HT1080 (cell line): ENCODE measurements at places on chromosomes 4 and X.

GRCh38 chr4:42953321-42953720, 60.8 kb downstream of the GRXCR1 start:
- DNase-seq, result no peak

GRCh38 chr4:74206088-74206825, 48.3 kb downstream of the MTHFD2L start:
- no peak for DNase-seq

GRCh38 chr4:4922441-4922840, 63.0 kb downstream of the MSX1 start:
- peak; percentile 39 for DNase-seq

DNA sequence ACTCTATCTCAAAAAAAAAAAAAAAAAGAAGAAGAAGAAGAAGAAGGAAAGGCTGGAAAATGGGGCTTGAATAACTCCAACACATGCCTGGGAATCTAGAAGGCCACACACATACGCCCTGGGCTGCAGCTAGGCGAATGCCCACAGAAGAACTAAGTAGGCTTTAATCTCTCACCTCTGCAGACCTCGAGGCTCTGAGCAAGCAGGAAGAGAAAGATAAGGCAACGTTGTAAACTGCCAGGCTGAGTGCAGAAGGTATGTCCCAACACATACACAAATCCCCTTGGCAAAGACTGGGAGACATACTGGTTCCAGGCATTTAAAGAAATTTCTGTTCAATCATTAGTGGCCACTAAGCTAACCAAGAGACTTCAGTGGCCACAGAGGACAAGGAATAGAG, 18.4 kb downstream of the SLC38A5 start:
- no peak for DNase-seq

DNA sequence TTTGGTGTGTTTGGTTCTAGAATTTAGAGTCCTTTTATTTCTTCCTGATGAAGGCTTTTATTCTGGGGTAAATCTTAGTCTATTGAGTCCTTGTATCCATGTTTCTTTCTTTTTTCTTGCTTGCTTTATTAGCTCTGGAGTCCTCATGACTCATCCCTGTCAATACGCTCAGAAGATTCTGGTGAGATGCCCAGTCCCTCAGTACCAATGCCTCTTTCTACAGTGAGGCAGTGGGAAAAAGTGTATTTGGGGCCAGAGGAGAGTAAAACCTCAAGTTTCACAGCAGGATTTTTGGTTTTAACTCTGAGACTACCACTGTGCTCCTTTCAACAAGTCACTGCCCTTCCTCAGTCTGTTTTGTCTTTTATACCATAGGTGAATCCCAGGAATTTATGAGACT, 368.0 kb downstream of the GBA3 start:
- peak; percentile 52 for DNase-seq

- DNase-seq, result no peak
Observed at GRCh38 chrX:107054978-107055377, 55.0 kb upstream of the MORC4 start.

GRCh38 chr4:163681208-163681821, 186.8 kb downstream of the TMA16 start:
- DNase-seq, result no peak

DNA sequence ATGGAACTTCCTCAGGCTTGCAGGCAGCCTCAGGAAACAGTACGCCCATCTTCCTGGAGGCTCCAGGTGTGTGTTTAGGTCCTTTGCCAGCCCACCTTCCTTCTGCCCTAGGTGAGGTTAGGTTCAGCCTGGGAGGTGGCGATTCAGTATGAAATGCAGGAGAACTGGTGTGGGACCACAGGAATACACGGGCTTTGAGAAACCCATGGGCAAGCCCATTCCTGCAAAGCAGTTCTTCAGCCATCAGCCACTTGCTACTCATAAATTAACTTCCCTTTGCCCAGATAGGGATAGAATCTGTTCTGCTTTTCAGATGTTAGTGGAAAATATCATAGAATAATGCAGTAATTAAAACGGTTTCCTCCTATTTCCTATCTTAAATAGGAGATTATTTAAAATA, 32.2 kb downstream of the TBC1D14 start:
- no peak for DNase-seq

DNA sequence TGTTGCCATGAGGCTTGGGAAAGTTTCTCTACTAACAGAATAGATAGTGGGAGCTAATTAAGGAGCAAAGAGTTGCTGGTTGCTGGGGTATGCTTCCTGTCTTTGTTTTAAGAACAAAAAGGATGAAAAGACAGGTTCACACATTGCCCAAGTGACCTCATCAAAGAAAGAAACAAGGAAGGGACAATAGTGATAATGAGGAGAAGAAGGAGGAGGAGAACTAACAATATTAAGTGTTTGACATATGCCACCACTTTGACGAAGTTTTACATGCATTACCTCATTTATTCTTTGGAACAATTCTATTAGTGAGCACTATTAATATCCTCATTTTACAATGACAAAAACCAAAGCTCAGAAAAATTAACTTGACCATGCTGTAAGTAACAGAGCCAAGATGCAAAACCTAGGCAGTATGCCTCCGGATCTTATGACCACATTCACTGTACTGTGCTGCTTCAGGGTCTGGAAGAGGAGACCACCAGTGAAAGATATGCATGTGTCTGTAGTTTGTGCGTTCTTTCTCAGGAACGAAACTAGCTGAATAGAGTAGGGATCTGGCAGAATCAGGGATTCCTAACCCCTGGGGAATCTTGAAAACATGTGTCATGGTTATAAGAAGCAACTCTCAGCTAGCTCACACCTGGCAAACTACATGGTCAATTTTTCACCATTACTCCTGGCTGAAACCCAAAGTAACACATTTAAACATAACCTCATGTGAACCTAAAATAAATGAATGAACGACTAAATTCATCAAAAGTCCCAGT, 83.8 kb downstream of the MOSPD2 start:
- DNase-seq, result no peak

DNA sequence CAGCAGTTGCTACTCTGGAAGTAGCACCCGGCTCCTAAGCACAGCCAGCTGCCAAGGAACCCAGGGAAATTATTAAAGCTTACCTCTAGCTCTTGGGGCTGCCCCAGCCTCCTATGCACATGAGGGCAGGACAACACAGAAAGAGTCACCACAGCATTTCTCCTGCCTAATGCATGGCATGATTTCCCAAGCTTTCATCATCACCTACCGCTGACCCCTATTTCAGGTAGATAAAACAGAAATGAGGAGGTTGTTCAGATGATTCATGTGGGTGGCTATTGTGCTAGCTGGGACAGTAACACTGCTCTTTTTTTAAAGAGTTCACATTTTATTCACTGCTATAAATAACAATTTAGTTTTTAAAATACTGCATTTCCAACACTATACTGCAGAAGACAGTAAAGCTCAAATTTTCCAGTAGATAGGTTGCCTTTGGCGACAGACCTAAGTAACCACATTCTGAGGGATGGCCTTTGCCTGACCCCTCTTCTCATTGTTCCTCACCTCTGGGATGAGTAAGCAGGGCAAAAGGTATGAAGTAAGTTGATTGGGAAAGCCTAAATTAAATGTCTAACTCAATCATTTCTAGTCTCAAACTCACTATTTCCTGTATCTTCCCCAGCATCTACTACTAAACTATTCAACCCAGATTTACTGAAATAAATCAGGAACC, 16.7 kb downstream of the CASK start:
- DNase-seq, result no peak

DNA sequence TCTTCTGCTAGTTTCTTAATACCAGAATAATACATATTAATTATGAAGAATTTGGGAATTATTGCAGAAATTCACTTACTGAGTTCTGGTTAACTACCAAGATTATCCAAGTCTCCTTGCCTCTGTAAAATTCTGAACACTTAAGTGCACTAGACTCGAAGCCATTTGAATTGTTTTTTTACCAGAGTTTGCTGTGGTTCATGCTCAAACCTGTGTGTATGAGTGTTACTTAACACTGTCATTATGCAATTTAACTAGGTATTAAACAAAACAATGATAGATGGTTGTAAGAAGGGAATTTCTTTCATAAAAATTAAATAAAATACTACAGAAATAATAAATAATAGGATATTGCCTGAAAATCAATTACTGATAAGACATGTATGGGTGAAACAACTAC, 145.6 kb upstream of the FAT4 start:
- no peak for DNase-seq

DNA sequence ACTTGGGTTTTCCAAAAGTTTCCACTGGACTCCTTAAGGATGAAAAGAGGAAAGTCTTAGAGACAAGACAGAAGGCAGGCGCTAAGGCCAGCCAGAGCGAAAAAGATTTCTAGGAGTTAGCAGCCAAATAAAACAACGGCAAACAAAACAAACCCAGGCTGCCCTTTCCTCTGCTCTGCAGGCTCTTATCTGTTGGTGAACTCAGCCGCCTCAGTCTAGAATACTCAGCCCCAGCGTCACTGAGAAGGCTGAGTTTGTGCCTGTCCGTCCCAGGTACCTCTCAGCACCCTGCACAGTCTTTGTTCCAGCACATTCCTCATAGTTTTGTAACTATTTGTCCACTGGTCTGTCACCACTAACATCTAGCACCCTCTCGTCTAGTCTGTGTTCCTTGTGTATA, 75.6 kb upstream of the FAM9C start:
- no peak for DNase-seq

- DNase-seq, result no peak
Observed at GRCh38 chr4:59247032-59247431, 1953.1 kb upstream of the ADGRL3 start.

DNA sequence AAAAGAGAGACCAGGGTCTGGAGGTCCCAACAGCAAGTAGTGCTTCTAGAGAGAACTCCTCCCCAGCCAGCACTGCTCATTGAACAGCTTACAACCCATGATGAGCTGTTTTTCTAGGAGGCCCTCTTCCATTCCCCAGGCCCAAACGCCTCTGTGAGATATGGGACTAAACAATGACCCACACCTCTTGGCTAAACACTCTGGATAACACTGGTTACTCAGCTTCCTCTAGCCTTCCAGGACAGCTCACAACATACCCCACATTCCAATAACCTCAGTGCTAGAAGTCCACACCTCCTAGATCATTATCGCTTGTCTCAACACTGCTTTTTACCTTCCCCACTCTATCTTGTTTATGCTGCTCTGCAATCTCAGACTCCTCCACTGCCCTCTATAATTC, 35.4 kb upstream of the PGRMC2 start:
- DNase-seq, result peak; percentile 92

DNA sequence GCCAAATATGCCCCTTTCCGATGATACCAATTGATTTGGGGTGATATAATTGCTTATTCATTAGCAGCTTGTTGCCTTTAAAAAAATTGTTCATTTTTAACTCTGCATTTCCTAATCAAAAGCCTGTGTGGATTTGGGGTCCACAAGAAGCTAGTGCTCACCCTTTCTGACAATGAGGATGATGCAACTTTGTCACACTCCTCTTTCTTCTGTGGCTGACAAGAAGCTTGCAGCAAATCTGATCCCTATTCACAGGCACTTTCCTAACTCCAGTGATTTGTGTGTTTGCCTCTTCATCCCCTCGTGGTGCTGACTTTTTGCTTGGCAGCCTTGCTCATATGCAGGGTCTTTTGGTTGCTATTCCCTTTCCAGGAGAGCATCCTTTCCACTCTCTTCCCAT, 182.7 kb upstream of the LDB2 start:
- no peak for DNase-seq

DNA sequence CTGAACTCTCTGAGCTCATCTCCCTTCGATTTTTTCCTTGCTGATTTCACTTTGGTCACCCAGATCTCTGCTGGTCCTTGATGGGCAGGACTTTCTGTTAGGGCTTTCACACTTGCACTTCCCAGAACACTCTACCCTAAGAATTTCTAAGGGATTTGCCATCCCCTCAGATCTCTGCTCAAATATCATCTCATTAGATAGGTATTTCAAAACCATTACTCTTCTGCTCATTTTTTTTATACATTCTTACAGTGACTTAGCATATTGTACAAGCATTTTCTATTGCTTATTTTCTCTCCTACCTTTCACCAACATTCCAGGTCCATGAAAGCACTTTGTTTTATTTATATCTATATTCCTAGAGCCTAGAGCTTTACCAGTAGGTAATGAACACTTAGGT, 913.3 kb downstream of the PDHA2 start:
- no peak for DNase-seq

DNA sequence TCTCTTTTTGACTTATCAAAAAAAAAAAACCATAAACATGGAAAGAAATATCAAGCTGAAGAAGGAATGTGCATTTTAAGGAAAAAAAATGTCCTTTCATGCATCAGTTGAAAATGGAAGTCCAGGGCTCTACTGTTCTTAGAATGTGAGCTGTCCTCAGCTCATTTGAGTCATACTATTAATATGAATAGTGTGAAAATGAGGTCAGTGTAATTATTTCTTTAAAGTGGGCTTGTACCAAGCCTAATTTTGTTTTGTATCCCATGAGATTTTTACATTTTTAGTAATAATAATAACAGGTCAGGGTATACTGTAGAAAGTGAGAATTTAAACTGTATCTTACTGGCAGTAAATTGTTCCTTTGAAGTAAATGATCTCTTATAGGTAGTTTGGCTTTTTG, 148.5 kb downstream of the NAA11 start:
- no peak for DNase-seq

DNA sequence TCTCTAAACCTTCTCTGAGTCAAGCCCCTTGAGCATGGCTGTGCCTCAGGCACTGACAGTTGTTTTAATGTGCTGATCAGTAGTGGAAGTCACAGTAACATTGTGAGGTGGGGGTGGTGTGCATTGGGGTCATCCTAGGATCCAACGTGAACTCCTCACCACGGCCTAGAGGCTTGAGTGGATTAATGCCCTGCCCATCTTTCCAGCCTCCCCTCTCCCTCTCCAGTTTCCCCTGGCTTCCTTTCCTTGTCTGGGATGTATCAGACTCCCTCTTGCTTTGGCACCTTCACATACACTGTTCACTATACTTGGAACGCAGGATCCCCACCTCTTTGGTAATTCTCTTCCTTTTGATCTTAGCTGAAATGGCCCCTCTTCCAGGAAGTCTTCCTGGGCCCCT, 13.3 kb upstream of the PJA1 start:
- no peak for DNase-seq

GRCh38 chr4:113050837-113051236, 1.4 kb downstream of the ANK2 start:
- no peak for DNase-seq

DNA sequence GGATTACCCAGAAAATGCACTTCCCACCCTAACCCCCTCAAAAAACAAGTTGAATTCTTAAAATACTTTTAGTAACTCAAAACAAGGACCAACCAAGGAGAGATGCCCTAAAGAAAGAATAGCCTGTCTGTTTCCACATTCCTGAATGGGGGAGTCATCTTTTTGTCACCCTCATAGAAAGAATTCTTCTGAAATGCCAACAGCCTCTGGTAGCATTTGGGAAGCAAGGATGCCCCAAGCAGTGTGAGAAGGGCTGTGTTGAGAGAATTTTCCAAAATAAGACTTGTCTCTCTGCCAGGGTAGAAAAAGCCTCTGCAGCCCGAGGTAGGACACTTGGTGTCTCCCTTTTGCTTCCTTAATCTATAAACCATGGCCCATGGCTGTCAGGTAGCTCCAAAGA, 173.1 kb upstream of the VCX3A start:
- DNase-seq, result peak; percentile 57

GRCh38 chr4:88722828-88723227, 25.2 kb upstream of the NAP1L5 start:
- no peak for DNase-seq

DNA sequence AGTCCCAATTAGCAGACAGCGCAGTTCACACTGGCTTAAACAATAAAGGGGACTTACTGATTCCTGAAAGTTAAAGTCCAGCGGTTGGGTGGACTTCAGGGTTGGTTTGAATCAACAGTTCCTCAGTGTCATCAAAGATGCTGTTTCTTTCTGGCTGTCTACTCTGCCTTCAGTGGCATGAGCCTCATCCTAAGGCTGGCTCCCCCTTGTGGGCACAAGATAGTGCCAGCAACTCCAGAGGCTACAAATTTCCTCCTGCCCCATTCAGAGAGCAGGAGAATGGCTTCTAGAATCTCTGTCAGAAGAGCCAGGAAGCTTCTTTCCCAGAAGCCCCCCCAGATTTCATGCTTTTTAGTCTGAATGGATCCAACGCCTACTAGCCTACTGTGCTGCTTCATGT, 82.4 kb upstream of the MTM1 start:
- DNase-seq, result peak; percentile 26
